ENCODE measurements at places on chromosomes 13 and 19.

- DNase-seq, result no peak
These were observed 1037.3 kb downstream of the DIAPH3 start for GRCh38 chr13:59126474-59126873.

- no peak for DNase-seq
These were observed 10.6 kb downstream of the NFIX start for GRCh38 chr19:13005861-13006370.

- no peak for DNase-seq
These were observed 9.6 kb upstream of the SUCLA2 start for GRCh38 chr13:48010698-48011097.

GRCh38 chr13:46327246-46327645, 59.8 kb downstream of the RUBCNL start:
- no peak for DNase-seq

DNA sequence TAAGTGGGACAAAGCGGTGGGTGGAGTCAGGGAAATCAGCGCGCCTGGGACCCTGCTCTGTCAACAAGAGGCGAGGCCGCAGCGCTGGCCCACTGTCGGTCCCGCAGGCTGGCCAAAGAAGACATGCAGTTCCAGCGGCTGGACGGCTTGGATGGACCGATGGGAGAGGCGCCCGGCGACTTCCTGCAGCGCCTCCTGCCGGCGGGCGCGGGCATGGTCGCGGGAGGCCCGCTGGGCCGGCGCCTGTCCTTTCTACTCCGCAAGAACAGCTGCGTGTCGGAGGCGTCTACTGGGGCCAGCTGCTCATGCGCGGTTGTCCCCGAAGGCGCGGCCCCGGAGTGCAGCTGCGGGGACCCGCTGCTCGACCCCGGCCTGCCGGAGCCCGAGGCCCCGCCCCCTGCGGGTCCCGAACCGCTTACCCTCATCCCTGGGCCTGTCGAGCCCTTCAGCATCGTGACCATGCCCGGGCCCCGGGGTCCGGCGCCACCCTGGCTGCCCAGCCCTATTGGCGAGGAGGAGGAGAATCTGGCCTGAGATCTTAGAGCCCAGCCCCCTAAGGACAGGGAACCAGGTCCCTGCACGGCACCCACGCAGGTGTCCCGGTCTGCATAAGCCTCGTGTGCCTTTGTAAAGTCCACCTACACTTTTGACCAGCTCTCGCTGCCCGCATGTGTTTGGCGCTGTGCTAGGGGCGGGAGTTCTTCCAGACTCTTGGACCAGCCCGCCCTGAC, 6.1 kb downstream of the BEST2 start:
- peak; percentile 93 for DNase-seq

- DNase-seq, result peak; percentile 14
These were observed 49.8 kb downstream of the KATNAL1 start for GRCh38 chr13:30257468-30258099.

DNA sequence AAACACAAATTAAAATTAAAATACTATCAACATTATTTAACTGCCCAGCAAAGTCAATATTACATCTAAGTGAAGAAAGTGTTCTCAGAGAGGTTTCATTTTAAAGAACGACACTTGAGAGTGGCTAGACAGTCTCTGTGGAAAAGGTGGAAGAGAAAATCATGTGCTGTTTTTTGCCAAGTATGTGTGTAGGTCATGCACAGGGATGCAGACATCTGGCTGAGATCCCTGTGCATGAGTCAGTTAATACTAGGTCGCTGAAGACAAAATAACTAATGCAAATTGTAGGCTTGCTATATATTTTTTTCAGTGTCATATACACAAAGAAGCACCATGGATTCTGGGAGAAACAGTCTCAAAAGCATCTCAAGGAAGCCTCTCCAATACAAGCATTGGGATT, 44.3 kb upstream of the ENOX1 start:
- no peak for DNase-seq

DNA sequence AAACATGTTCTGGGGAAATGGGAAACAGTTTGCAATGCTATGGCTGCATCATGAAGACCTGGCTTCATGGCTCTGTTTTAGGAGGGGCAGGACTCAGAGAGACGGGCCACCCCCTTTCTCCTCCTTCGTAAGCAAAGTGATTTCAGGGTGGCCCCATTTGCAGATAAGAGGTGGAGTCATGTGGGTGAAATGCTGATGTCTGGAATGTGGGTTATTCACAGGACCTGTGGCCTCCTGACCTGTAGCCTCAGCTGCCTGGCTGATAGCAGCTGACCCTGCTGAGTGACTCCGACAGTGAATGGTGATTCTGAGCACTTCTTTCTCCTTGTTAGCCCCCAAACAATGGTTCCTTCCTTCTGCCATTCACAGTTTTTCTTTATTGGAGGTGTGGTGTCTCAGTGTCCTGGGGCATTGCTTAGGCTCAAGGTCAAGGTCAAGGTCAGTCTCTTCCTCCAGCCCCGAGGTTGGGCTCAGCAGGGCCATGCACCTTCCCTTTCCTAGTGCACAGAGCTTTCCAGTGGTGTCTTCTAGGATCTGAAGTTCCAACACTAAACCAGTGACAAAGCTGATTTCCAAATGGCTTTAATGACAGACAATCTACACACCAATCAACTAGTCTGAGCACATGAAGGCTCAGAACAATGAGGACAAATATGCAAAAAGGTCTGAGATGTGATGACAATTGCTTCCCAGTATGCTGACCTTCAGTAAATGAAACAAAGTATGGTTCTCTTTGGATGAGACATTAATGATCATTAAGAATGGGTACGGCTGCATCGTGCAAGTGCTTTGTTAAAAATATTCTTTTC, 49.6 kb upstream of the ANKRD10 start:
- no peak for DNase-seq

DNA sequence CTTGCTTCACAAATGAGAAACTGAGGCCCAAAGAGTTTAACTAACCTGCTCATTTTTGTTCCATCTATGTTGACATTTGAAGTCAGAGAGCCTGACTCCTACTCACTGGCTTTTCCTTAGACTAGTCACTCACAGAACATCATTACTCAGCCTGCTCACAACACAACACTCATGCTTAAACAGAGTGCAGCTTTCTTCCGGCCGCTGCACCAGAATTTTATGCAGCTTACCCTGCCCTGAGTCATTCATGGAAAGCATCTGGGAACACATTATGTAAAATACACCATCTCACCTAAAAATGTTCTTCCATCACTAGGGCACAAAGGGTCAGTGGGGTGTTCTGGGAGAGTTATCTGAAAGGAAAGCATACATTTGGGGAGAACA, 303.4 kb downstream of the SPRY2 start:
- peak; percentile 68 for DNase-seq

- peak; percentile 1 for DNase-seq
These were observed 12.0 kb upstream of the KCNC3 start for GRCh38 chr19:50341091-50341564.

DNA sequence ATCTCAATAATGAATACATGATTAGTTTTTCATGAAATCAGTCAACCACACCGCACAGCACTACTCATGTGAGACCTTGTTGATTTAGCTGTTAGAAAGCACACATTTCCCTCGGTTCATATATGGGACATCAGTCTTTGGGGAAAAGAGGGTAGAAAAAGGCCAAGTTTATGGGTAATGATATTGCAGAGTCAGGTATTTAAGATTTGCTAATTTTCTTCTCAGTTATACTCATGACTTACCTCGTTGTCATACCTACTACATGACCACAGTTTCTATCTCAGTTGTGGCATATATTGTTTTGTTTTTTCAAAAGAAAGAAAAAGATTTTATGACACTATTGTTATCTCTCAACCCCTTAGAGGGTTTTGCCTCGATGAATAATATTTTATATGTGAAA, 165.6 kb downstream of the POU4F1 start:
- no peak for DNase-seq

DNA sequence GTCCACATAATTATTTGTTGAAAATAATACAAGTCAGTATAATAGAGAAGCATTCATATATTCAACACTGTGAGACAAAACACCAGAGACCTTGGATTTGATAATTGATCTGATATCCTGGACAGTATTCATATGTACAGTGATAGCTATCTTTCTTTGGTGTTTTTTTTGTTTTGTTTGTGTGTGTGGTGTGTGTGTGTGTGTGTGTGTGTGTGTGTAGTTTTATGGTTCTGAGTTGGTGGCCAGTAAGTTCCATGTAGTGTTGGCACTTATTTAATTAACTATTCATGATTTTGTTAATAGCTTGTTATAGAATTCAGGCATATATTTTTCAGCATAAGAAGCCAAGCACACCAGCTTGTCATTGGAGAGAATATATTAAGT, 1.6 kb upstream of the ANGPTL6 start:
- no peak for DNase-seq

DNA sequence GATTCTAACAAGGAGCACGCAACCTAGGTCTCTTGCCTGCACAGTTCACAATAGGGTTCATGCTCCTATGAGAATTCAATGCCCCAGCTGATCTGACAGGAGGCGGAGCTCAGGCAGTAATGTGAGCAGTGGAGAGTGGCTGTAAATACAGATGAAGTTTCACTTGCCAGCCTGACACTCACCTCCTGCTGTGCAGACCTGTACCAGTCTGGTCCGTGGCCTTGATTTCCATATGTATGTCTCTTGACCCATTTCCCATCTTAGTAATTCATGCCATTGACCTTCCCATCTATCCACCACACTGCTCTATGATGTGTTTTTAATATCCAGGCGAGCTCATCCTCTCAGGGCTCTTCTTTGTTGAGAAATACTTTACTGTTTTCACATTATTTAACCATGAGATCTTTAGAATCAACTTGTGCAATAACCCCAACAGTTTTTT, 95.2 kb downstream of the LRCH1 start:
- DNase-seq, result peak; percentile 34

GRCh38 chr13:99958406-99959126, 13.0 kb downstream of the ZIC5 start:
- DNase-seq, result no peak

DNA sequence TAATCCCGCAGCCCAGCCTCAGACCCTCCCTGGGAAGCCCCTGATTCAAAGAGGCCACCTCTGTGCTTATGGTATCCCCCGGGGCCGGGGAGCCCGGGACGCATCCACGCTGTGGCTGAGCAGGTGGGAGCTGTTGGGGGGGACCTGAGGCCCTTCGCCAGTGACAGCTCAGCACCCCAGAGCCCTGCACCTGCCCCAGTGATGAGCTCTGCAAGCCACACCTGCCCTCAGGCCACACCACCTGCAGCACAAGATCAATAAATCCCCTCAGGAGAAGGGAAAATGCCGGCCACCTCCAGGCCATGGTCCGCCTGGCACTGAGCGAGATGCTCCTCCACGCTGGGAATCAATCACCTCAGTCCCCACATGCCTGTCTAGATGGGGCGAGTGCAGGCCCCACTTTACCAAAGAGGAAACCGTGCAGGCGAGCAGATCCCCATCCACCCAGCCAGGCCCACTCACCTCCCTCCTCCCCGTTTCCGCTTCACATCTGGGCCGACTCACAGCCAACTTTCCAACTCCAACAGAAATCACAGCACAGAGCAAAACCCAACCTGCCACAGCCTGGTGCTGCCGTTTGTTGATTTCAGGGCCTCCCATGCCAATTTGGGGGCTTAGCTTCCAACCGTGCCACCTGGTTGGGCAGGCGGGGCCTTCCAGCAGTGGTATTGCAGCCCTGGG, 12.8 kb downstream of the MOB3A start:
- DNase-seq, result no peak

- no peak for DNase-seq
These were observed 16.2 kb downstream of the CAPN12 start for GRCh38 chr19:38727868-38728660.

DNA sequence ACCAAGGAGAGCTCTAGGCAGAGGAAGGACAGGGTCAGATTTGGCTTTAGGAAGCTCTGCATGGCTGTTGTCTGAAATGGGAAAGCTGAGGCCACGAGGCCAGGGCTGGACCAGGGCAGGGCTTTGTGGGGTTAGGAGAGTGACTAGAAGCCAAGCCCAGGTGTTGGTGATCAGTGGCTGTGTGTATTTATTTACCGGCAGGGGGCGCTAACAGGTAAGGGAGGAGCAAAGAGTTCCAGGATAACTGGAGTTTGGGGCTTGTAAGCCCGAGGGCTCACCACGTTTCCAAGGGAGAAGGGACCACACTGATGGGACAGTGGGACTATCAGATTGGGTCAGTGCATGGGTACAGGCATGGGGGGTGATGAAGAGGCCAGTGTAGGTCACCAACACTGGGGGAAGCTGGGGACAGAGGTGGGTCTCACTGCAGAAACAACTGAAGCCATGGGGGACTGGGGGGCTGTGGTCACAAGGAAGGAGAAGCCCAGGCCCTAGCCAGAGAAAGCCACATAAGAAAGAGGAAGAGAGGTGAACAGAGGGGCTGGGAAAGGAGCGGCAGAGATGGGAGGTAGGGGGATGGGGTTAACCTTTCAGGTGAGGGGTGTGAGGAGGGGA, 3.9 kb downstream of the TMEM147 start:
- peak; percentile 77 for DNase-seq

DNA sequence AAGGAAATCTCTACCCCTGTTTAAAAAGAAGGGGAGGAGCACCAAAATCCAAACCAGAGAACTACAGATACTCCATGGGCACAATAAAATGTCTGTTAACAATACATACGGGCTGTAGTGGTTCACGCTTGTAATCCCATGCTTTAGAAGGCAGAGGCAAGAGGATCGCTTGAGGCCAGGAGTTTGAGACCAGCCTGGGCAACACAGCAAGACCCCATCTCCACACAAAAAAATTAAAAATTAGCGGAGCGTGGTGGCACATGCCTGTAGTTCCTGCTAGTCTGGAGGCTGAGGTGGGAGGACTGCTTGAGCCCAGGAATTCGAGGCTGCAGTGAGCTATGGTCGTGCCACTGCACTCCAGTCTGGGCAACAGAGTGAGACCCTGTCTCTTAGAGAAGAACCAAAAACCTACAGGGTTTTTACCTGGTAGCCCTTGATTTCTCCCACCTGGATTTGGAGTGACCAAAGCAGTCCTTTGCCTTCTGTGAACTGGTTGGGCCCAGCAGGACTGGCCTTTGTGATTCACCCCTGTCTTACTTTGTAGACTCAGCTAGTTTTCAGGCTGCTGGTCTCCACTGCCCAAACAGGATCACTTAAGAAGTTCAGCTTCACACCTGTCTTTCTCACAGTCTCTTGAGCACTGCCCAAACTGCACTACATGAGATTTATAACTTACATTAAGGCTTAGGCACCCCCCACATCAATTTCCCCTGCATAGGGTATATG, 38.7 kb upstream of the FLT1 start:
- no peak for DNase-seq

DNA sequence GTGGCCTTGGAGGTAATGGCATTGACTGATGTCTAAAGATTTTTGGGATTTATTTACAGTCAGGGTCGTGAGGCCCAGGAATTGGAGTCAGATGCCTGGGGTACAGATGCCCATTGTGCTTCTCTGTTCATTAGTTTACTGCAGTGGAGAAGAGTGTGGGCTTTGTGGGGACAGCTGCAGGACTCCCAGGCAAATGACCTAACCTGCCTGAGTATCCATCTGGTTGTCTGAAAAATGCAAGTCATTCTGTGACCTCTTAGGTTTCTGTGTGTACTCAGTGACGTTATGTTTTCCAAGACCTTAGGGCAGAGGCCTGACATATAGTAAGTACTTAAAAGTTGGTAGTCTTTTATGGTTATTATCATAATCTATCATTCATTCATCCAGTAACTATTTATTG, 60.5 kb downstream of the SPATA13 start:
- no peak for DNase-seq

Data from AG20443 (cell line).